CD8-positive, alpha-beta memory T cell (primary cell): ENCODE measurements at places on chromosomes 1 and 21.

DNA sequence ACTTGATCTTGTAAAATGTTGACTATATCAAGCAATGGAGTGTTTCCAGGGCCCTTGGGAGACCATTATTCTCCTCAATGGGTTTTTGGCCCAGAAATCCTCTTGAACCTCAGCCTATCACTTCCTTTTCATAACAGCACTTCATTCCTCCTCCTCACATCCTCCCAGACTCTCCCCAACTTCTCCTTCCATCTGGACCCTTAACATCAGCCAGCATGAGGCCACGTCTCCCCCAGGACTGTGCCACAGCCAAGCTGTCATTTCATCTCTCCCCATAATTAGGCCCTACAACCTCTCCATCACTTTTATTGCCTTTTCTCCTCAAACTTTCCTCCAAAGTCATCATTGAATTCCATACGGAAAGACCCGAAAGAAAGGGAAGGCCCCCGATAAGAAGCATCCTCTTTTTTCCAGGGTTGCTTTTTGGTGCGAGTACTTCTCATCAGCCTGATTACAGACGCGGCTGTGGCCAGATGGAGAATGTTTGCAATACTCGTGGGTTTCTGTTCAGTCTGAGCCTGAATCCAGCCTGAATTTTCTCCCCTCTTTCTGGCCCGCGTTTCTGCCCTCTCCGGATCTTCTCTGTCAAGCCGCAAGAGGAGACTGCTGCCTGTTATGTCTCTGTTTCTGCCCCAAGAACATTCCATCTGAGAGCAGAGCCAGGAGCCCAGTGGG is 52.7 kb upstream of the SLC25A33 start:
- DNase-seq: no peak

DNA sequence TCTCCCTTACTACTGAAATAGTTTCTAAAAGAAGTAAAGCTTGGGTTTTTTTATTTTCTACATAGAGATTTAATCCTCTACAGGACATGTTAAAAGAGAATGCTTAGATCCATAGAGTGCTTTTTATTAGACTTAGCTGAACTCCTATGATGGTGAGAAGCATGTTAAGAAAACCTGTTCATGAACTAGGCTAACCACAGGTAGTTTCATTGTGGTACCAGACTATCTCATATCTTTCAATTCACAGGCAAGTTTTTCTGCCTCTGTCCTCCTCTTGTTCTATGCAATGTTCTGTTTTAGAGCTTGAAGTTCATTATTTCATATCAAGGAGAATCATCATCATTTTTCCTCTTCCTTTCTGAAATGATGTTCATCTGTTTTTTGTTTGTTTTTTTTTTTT is 65.4 kb downstream of the ELAVL4 start:
- no peak for DNase-seq

GRCh38 chr1:156894711-156895454 is 1.4 kb downstream of the PEAR1 start:
- DNase-seq: peak; percentile 8

GRCh38 chr1:18599086-18599485 is 31.6 kb upstream of the PAX7 start:
- no peak for DNase-seq

DNA sequence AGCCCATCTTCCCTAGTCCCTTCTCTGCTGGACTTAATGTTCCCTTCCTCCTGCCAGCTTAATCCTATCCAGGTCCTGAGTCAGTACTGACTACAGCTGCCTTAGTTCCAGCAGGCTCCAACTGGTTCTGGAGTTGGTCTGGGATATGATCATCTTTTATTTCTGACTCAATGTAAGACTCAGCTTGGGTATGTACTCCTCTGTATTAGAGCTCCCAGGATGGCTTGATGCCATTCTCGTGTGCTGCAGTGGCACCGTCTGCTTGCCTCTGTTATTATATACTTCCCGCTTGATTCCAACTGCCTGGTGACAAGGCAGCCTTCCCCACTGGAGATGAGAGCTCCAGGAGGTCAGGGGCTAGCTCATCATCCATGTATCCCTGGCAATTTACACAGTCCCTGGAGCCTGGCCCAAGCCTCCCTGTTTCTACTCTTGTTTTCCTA is 164.4 kb upstream of the DPT start:
- no peak for DNase-seq

DNA sequence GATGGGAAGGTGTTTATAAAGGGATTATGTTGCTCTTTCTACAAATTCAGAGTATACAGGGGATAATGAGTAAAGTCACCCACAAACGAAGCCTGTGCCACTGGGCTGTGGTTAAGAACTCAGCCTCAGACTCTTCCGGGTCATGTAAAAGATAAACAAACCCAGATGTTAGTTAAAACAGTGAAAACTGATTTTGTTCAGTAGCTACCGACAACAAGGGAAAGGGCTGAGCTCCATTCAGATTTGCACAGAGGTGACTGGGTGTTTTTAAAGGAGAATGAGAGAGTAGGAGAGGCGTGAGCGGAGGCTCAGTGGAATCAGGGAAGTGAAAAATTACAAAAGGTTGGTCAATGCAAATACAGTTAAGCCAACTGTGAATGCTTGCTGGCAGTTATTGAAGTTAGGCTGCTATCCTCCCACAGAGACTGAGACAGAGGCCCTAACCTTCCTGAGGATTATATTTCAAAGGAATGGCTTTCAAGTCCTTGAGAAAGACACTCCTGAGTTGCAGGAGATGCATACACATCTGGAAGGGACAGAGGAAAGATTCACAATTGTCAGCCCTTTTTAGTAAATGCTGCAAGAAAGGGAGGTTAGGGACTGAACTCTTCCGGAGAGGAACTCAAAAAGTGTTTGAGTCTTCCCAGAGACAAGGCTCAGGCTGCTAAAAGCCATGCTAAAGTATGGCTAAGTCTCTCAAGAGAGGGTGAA is 29.9 kb upstream of the SAMD13 start:
- no peak for DNase-seq
